ENCODE measurements at places on chromosomes 6 and 20. TPM values are rescaled to one million over a fixed set of nuclear protein-coding genes. Genes with fewer than 3 reads are reported as not detected.
A peak's percentile ranks its signal among the peaks of the same experiment; 100 is the strongest.

DNA sequence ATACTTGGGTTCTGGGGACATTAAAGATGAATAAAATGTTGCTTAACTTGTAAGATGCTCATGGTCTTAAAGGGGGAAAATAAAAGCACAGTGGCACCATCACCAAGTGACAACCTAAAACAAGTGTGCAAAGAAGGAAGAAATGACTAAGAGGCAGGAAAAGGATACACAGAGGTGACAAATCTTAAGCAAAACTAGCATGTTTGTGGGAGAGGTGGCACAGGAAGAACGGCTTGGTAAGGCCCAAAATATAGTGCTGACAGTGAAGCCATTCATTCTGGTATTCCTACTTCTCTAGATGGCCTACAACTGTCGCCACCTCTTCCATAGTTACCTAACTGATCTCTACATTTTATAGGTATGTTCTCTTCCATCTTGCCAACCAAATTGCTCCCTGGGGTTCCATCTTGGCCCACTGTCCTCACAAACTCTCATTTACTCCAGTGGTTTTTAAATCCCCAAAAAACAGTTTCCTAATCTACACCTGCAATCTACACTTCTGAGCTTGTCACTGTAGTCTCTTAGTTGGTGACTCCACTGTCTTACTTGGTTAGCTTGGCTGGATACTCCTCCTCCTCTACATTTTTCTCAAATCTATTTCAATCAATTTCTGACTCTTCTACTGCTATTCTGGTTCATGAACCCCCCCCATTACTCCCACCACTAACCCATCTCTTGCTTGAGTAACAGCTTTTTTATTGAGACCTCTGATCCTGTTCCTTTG, 33.5 kb downstream of the FAM8A1 start:
- peak; percentile 75 for DNase-seq

DNA sequence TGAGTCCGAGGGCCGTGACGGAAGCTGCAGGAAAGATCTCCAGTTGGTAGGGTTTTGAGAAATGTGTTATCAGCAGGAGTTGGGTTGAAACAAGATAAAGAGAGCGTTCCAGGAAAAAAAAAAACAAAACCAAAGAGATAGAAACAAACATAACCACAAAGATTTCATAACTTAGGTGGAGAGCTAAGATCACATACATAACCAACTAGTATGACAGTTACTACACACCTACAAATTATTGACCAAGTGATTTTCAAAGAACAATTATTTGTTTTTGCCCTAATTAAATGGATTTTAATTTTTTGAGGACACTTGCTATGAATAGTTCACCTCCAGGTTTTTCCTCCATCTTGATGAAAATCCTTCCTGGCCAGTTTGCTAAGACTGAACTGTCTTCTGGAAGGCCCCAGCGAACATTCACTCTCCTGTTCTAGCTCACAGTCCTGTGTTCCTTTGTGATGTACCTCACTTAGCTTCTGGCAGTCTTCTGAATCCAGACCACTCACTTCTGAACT, 69.4 kb downstream of the SNX9 start:
- DNase-seq: no peak

DNA sequence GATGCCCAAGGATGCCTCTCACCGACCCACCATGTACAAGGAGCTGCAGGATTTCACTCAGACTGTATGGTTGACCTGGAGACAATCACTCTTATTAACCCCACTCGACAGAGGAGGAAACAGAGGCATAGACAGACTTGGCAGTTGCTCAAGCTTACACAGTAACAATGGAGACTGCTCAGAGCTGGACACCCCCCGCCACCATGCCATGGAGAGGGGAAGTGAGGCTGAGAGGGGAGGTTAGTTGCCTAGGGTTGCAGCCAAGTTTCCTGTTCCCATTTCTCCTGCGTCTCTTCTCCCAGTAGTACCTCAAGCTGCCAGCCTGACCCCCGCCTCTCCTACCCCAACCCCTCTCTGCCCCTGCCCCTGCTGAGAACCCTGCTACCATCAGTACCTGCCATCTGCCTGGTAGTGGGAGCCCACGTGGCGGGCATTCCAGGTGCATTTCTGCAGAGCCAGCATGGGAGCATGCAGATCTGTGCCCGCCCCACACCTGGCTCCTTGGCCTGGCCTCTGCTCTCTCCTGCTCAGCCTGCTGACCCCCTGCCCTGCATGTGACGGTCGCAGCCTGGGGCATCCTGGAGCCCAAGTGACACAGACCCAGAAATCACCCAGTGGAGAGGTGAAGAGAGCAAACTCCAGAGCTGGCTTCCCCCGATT, 157.7 kb downstream of the PREX1 start:
- DNase-seq: no peak

Gene THBD
- total RNA-seq: 0.12 TPM

Gene PACSIN1
- total RNA-seq: not detected

GRCh38 chr6:56739836-56740815, 97.4 kb upstream of the DST start:
- DNase-seq: no peak

GRCh38 chr6:142292166-142292924, 9.5 kb upstream of the ADGRG6 start:
- DNase-seq: no peak

Gene RBPJL
- not detected for total RNA-seq

GRCh38 chr20:5822569-5822968, 72.4 kb downstream of the SHLD1 start:
- no peak for DNase-seq

Gene PEX6
- 14.1 TPM for total RNA-seq

DNA sequence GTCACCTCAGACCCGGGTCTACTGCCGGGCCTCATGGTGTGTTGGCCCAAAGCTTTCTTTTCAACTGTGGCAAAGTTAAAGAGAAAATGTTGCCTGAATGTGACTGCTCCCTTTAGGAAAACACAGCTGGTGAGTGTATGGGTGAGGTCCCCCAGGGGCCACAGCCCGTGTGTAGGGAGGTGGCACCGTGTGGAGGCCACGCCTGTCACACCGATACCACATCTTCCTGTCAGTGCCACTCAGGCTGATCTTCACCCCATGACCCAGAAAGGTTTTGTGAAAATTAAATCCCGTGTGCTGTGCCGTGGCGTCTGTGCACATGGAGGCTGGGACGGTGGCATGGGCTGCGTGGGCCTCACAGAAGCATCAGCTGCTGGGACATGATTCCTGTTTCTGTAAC, 10.7 kb upstream of the ADRM1 start:
- no peak for DNase-seq

- no peak for DNase-seq
Measured at GRCh38 chr6:156164701-156165452, 612.3 kb upstream of the ARID1B start.

DNA sequence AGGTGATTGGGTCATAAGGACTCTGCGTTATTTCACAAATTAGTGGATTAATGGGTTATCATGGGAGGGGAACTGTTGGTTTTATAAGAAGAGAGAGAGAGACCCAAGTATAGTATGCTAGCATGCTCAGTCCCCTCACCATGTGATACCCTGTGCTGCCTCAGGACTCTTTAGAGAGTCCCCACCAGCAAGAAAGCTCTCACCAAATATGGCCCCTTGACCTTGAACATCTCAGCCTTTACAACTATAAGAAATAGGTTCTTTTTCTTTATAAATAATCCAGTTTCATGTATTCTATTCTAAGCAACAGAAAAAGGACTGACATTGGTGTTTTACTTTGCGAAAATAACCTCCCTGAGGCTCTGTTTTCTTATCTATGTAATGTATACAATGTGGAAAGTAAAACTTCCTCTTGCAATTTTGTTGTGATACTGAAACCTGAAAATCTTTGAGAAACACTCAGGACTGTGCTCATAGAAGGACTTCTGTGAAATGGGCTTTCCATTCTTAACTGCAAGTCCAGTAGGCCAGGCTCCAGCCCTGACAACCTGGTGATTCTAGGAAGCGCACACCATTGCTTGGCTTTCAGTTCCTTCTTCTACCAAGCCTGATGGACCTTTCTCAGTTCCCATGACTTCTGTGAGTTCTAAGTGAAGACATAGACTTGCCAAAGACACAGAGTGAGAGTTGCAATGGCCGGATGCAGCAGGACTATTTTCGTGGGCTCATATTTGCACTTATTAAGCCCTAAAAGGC, 21.9 kb downstream of the SIRPD start:
- no peak for DNase-seq

GRCh38 chr20:50555662-50556061, 45.5 kb downstream of the PTPN1 start:
- no peak for DNase-seq

Gene NFKBIE
- 26.1 TPM for total RNA-seq

DNA sequence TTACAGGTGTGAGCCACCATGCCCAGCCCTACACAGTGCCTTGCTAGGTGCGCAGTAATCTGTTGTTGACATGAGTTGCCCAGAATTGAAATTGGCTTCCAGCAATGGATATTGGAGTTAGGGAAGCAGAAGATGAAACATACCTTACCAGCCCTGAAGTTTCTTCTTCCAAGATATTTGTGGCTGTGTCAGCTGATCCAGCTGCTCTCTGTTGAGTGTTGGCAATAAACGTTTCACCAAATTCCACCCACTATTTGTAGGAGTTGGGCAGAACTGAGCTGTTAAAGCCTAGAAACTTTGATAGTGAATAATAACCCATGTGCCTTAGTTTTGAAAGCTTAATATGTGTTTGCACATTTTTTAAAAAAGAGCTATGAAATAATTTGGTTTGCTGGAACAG, 218.2 kb upstream of the SNX9 start:
- DNase-seq: no peak

- DNase-seq: peak; percentile 89
Measured at GRCh38 chr6:16769131-16769985, 8.1 kb upstream of the ATXN1 start.

DNA sequence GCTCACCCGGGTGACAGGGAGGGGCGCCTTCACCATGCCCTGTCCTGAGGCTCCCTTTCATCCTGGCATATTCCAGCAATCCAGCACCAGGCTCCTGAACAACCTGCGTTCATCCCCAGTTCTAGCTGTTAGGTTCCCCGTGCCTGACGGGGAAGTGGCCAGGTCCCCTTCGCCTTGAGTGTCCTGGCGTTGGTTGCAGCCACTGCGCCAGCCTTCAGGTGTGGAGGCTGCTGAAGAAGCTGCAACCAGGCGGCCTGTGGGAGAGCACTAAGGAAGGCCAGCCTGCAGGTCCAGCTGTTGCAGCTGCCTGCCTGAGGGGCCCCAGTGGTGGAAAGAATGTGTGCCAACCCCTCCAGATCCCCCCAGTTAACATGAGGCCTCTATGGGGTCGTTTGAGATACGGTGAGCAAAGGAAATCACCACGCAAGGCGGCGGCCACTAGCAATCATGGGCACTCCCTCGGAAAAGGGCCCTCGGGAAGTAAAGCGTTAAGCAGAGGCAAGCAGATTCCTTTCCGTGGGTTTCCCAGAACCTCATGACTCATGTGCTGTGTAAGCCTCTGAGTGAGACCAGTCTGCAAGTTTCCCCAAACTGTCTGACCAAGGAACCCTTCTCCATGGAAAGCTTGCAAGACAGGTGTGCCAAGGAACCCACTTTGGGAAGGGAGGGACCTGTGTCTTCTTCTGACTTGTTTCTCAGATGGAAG, 320.8 kb downstream of the TAF4 start:
- DNase-seq: no peak

DNA sequence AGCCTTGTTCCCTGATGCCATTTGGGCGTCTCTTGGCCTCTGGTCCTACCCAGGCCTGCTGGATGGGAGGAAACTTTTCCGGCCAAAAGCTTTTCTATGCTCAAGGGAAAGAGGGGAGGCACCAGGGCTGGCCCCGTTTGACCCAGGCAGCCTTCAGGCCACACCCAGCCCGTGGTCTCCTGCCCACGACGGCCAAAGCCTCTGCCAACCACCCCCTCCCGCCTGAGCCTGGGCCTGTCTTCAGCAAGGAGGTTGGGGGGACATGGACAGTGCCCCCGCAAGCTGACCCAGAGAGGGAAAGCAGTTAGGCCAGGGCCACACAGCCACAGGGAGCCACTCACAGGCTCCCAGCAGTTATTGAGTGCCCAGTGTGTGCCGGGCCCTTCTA, 49.5 kb downstream of the SRC start:
- no peak for DNase-seq

DNA sequence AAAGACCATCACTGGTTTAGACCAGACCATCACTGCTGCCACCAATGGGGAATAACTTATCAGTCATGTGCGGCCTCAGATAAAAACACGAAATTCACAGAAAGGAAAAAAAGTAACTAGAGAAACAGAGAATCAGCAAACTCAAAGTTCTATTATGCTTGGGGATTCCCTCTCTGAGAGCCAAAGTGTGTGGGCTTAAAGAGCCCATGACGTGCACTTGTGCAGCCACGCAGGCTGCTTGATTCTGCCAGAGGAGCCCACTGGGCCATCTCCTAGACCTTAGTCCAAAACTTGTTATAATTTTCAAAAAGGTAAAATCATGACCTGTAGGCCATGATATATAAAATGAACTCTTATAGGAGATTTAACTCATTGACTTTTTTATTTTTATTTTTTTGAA, 15.2 kb downstream of the RAB44 start:
- DNase-seq: no peak

- no peak for DNase-seq
Measured at GRCh38 chr6:74749211-74750147, 456.4 kb downstream of the COL12A1 start.

DNA sequence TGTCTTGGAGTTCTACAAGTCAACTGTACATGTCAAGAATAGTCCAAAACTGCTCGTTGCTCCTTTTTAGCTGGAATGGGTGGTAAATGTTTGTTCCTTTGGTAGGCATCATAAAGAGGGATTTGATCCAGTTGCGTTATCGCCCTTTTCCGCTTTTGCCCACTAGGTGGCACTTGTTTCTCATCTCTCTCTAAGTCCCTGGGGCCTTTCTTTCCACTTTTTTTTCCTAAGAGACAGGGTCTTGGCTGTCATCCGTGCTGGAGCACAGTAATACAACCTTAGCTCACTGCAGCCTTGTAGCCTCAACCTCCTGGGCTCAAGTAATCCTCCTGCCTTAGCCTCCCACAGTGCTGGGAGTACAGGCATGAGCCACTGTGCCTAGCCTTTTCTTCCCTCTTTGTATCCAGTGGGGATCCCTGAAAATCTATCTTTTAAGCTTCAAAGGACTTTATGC, 20.7 kb downstream of the GTPBP2 start:
- DNase-seq: no peak

DNA sequence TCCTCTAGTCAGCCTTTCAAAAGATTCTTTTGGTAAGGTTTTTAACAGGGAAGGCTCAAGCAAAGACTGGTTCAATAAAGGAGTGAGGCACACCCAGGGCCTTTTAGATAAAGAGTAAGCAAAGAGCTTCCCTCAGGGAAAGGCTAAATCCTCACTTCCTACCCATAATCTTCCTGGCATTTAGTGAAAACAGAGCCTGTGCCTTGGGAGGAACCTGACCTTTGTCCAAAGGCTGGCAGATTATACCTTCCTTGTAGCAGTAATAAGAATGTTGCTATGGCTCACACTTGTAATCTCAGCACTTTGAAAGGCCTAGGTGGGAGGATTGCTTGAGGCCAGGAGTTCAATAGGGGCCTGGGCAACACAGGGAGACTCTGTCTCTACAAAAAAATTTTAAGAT, 280.1 kb upstream of the PLCB4 start:
- no peak for DNase-seq

All from natural killer cell treated with Interleukin-12 subunit alpha and Interleukin-12 subunit beta and Interleukin-15 and Interleukin-18, amount 100 ng/mL, for 72 hours (primary cell).